ENCODE measurements at places on chromosomes 7 and 10.

- DNase-seq = no peak
These were observed 709 bp downstream of the GPAM start for GRCh38 chr10:112182784-112183328.

- DNase-seq = no peak
These were observed 3.9 kb upstream of the IQUB start for GRCh38 chr7:123538189-123538714.

GRCh38 chr10:48494611-48495010 lies 110.3 kb downstream of the ARHGAP22 start:
- no peak for DNase-seq

- peak; percentile 84 for DNase-seq
These were observed 78.5 kb downstream of the LHPP start for GRCh38 chr10:124539935-124540641.

GRCh38 chr7:50988988-50989387 lies 206.3 kb upstream of the GRB10 start:
- no peak for DNase-seq

- no peak for DNase-seq
These were observed 40.2 kb downstream of the ZNF783 start for GRCh38 chr7:149302222-149302621.

DNA sequence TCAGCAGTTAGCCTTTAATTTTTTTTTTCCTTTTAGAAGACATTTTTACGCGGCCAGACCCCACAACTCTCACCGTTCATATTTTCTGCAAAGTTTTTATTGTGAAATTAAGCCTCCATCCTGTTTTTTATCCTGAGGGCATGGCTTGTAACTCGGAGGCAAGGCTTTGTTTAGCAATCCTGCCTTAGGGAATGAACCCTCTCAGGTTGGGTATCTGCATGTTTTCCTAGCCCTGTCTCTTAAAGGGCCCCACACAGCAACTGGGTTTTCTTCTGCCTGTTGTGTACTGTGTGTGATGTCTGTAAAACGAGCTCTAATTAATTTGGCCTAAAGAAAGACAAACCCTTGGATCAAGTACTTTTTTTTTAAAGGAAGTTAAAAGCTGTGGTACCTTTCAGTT lies 130.2 kb upstream of the COBL start:
- DNase-seq = no peak

- no peak for DNase-seq
These were observed 12.7 kb downstream of the MYOF start for GRCh38 chr10:93469454-93469853.

GRCh38 chr10:75084834-75085384 lies 26.5 kb upstream of the SAMD8 start:
- no peak for DNase-seq

DNA sequence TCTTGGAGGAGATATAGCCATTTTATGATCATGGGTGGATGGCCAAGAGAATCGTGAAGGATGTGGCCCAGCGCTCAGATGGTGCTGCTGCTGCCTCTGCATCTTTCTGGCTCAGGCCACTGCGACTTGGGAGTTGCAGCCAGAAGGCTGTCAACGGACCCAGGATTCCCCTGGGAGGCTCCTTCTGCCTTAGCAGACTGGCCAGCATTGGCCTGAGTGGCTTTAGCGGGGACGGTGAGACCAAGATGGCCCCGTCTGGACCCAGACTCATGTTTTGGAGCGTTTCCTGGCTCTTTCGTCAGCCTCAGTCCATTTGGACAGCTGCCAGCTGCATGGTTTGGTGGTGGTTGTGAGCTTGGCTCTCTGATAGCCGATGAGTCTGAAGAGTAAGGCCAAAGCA lies 97.2 kb downstream of the GALNT17 start:
- no peak for DNase-seq

DNA sequence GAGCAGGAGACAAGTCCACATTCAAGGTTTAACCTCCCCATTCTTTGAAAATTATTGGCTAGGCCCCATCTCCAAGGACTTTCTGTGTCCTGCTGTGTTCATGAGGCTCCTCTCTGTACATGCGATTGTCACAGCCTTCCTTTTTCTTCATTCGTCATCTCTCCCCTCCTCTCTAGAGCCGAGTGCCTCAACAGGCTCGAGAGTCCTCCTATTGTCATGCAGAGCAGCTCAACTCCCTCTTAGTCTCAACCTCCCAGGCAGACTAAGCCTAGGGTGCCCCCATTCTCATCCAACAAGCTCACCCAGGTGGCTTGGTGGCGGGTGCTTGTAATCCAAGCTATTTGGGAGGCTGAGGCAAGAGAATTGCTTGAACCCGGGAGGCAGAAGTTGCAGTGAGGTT lies 35.1 kb upstream of the SAMD8 start:
- DNase-seq = no peak

DNA sequence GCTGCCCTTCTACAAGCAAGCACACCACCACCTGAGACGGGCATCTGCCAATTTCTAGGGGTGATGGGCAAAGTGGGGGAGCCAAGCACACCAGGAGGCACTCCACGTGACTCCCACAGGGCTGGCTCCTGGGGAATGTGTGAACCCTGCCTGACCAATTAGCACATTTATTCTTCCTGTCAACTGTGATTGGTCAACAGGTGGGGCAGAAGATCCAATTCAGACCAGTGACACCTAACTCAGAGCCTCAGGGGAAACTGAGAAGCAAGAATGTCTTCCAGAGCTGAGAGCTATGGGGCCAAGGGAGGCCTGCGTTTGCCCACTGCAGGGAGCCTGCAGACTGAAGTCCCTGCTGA lies 15.4 kb downstream of the TMEM273 start:
- DNase-seq = no peak

DNA sequence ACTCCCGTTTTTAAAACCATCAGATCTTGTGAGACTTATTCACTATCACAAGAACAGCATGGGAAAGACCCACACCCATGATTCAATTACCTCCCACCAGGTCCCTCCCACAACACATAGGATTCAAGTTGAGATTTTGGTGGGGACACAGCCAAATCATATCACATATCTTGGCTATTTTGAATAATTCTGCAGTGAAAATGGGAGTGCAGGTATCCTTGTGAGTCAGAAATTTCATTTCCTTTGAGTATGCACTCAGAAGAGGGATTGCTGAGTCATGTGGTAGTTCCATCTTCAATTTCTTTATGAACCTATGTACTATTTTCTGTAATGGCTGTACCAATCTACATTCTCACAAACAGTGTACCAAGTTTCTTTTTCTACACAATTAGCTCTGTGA lies 125.8 kb downstream of the ANKRD7 start:
- no peak for DNase-seq

DNA sequence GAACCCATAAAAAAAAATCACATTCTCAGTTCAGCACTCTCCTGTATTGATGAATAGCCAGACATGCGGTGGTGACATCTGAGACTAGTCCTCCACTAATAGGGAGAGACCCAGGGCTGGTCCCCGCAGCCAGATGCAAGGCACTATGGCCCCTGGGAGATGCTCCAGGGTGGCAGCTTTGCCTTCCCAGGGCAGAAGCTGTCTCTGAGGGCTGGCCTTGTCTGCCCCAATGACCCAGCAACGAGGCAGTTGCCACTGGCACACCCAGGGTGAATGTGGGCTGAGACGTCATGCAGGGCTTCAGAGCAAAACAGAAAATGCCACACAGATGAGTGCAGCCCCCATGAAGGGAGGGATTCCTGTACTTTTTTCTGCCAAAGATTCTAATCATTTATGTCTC lies 50.1 kb upstream of the GDF10 start:
- no peak for DNase-seq

DNA sequence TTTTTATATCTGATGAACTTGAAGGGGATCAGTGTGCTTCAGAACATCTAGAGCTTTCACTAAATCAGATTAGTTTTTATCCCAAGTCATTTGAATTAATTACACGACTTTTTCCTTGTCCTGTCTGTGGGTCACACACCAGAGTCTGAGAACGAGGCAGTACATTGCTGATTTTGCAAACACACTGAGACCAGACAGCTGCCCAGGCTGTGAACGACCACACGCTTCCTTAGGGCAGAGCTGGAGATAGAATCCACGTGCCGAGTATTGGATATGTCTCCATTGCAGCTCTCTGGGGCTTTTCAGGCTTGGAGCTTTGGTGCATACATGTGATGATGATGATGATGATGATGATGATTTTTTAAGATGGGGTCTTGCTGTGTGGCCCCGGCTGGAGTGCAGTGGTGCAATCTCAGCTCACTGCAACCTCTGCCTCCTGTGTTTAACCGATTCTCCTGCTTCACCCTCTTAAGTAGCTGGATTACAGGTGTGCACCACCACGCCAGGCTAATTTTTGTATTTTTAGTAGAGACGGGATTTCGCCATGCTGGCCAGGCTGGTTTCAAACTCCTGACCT lies 81.1 kb downstream of the CAMK1D start:
- DNase-seq = no peak

- no peak for DNase-seq
These were observed 208.8 kb upstream of the HPS1 start for GRCh38 chr10:98655492-98655891.

- no peak for DNase-seq
These were observed 24.3 kb downstream of the CBLL1 start for GRCh38 chr7:107768263-107768662.

GRCh38 chr10:124001391-124002148 lies 91.8 kb downstream of the CHST15 start:
- DNase-seq = peak; percentile 21

DNA sequence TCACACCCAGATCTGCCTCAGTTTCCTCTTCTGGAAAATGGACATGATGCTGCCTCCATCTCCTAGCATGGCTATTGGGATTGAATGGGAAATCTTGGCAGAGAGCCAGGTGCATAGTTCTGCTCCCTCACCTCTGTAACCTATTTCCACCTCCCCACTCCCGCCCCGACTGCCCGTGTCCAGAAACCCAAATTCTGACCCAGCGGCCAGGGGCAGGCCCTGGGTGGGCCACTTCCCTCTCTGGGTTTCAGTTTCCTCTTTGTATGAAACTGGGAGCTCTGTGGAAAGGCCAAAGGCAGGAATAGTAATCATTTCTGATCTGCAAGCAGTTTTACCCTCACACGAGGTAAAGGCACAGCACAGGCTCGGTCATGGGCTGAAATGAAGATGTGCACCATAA lies 74.1 kb upstream of the DUSP5 start:
- DNase-seq = no peak

DNA sequence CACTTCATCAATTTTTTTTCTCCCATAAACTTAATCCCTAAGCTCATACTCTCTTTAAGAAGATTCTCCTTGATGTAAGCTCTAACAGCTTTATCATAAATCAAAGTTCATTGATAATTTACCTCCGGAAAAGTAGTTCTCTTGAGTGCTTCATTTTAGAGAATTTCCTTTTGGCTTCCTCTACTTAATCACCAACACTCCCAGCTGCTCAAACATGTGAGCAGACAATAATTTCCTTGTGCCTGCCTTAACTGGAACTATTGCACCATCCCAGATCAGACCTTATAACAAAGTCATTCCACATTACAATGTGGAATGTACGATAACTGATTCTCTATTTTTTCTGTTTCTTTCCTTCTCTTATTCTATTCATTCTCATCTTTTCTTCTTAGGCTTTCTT lies 5.9 kb downstream of the FEZF1 start:
- DNase-seq = no peak

GRCh38 chr10:113053091-113053490 lies 103.0 kb downstream of the TCF7L2 start:
- no peak for DNase-seq

- no peak for DNase-seq
These were observed 130.2 kb downstream of the OAT start for GRCh38 chr10:124288486-124288885.

- no peak for DNase-seq
These were observed 895.1 kb upstream of the KCND2 start for GRCh38 chr7:119377861-119378260.

- DNase-seq = no peak
These were observed 27.5 kb downstream of the NOD1 start for GRCh38 chr7:30450983-30451497.

DNA sequence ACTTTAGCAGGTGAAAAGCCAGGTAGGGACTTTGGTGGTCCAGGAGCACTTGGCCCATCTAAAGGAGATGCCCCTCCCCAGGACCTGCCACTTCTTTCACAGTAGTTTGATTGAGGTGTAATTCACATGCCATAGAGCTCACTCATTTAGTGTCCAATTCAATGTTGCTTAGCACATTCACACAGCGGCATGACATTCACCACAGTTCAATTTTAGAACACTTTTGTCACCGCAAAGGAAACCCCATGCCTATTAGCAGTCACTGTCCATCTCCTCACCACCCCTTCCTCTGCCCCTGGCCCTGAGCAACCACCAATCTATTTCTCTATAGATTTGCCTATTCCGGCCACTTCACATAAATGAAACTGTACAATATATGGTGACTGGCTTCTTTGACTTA lies 211.6 kb upstream of the ZMIZ1 start:
- DNase-seq = no peak

DNA sequence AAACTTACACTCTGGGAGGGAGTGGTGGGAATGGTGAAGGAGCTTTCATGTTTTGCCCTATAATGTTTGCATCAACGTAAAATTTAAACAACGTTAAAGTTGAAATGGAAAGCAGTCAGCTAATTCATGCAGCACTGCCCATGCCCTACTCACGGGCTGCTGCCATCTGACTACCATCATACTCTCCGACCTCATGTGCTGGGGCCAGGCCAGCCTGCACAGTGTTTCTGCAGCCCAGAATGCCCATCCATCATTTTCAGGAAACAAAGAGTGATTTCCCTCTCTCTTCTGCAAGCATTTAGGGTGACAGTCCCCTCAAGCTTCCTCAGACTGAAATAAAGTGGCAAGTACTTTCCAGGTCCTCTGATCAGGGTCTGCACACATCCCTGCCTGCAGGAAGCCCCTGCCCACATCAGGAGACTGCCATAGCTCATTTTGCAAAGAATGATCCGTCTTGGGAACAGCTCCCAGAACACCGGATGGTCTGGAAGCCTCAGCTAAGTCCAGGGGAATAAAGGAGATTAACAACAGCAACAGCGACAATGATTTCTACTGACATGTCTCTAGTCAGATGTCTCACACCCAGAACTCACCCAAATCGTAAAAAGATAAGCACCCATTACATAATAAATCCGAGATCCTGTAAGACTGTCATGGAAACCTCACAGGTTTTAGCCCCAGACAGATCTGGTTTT lies 40.3 kb downstream of the ARHGAP22 start:
- no peak for DNase-seq

GRCh38 chr10:30691639-30692015 lies 62.1 kb upstream of the LYZL2 start:
- DNase-seq = no peak

DNA sequence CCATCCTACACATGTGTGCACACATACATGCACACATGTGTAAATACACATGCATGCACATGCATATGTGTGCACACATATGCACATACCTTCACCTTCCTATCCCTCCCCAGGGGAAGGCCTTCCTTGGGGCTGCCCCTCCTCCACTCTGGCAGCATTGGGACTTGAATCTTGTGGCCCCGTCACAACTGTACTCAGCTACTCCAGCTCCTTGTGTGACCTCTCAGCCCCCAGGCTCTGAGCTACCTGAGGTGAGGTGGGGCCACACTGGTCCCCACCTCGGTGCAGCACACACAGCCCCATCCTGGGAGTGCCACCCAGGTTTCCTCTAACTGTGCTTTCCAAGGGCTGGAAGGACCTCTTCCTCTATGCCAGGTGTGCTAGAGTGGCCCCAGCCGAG lies 116.0 kb downstream of the LHPP start:
- no peak for DNase-seq
